ENCODE measurements at places on chromosomes 5 and 9.

GRCh38 chr9:89755821-89756220 is 151.0 kb downstream of the GADD45G start:
- DNase-seq, result peak; percentile 86

DNA sequence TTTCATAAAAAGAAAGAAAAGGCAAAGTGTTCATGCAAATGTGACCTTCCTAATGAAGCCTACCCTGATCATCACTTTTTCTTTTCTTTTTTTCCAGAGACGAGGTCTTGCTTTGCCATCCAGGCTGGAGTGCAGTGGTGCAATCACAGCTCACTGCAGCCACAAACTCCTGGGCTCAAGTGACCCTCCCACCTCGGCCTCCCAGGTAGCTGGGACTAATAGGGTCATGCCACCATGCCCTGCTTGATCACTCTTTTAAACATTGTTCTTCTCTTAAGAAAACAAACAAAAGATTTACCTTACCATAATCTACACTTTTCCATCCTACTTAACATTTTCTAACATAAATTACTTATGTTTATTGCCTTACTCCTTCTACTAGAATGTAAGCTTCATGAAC is 8.5 kb upstream of the GOLGA1 start:
- no peak for DNase-seq

DNA sequence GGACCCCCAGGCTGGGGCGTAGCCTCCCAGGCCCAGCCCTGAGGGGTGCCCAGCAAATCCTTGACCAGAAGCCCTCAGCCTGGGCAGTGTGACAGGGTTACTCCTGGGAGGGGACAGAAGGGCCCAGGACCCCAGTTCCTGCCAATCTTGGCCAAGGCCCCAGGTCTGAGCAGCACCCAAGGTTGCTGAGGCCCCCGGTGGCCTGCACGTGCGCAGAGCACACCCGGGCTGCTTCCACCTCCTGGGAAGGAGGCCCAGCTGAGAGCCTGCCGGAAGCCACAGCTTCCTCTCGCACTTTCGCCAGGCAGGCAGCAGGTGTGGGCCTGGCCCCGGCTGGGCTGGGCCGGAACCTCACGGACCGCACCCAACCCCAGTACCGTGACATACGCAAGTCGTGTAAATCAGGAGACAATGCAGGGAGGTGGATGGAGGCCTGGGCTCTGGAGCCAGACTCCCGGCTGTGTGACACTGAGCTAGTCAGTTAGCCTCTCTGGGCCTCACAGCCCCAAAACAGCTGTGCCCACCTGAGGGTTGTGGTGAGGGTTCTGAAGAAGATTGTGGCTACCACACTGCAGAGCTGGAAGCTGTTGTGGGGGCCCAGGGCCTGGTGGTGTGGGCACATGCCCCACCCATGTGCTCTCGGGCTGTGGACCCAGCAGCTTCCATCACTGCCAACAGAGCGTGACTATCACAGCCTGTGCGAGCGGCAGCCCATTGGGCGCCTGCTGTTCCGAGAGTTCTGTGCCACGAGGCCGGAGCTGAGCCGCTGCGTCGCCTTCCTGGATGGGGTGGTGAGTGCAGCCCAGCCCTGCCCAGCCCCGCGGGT is 5.1 kb downstream of the GRK6 start:
- no peak for DNase-seq

- no peak for DNase-seq
These were observed 250.5 kb downstream of the DENND1A start for GRCh38 chr9:123679330-123679987.

GRCh38 chr5:163433271-163433670 is 4.1 kb upstream of the CCNG1 start:
- DNase-seq, result no peak

DNA sequence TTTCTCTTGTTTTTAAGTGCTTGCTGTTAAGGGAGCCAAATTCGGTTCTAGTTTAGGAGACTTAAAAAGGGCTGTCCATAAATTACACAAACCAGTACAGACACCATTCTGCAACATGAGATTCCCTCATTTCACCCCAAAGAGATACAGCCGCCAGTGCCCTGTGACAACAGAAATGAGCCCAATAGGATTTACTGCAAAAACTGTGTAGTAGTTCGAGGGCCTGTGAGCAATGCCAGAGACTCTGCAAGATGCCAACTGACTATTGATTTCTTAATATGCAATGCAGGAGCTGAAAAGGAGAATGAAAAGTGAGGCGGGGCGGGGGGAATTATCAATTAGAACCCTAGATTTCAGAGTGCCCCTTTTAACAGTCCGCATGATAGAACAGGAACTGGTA is 5.7 kb upstream of the C5orf15 start:
- DNase-seq, result no peak

GRCh38 chr9:35923927-35924763 is 14.9 kb downstream of the SPAAR start:
- peak; percentile 49 for DNase-seq

DNA sequence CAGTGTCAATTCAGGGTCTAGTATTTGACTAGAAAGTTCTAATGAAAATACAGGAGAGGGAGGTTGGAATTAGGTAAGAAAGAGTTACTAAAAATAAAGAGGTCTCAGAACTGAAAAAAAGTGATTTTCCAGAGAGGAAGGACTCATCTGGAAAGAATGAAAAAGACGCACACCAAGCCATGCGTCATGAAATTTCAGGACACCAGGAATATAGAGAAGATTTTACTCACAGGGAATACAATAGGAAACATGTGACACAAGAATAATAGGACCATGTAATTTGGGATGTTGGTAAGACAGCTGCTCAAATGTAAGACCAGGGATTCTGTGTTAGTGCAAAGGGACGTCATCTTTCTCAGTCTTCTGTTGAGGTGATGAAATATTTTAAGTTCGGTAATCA is 224.7 kb downstream of the GDNF start:
- peak; percentile 79 for DNase-seq

- DNase-seq, result peak; percentile 20
These were observed 86.4 kb downstream of the ARRDC3 start for GRCh38 chr5:91296674-91297143.

GRCh38 chr9:72538921-72539702 is 17.7 kb downstream of the TMC1 start:
- DNase-seq, result peak; percentile 64
